ENCODE measurements at places on chromosomes 12 and 14.

DNA sequence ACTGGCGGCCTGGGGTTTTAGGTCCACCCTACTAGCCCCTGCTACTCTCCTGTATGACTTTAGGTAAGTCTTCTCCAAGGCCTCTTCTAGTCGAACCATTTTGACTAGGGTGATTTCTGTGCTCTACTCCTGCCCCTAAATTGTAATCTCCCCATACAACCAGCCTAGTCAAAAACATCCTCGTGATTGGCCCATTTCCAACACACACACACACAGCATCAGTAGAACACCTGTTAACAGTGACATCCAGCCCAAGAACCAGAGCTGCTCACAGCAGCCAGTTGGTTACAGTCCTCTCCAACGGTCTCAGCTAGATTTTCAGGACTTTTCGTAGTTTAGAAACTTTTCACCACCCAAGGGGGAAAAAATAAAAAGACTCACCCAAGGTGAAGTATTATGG, 30.9 kb downstream of the NT5DC3 start:
- no peak for DNase-seq
- H3K4me1 ChIP-seq, result no peaks in the 10 kb centered on the region
- no peak overlapping the region for H3K4me3 ChIP-seq
- no peaks in the 10 kb centered on the region for H3K27me3 ChIP-seq
- H3K36me3 ChIP-seq, result peaks cover 11% of the 10 kb centered on the region

DNA sequence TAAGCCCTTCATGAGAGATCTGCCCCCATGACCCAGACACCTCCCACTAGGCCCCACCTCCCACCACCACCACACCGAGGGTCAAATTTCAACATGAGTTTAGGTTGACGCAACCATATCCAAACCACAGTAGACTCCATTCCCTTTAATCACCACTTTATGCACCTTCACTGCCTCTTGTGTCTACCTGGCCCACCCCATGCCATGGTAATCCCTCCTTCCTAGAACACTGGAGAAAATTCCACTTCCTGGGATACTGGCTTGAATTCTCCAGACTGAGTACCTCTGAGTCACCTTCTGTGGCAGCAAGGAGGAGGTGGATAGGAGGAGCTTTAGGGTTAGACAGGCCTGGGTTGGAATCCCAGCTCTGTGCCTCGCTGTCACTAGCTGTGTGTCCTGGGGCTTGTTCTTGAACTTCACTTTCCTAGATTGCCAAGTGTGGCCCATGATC, 26.1 kb upstream of the CIPC start:
- H3K4me1 ChIP-seq, result no peaks in the 10 kb centered on the region
- H3K27me3 ChIP-seq, result peaks cover 24% of the 10 kb centered on the region
- H3K4me3 ChIP-seq, result no peak overlapping the region
- no peak overlapping the region for H3K27ac ChIP-seq
- no peaks in the 10 kb centered on the region for H3K36me3 ChIP-seq

- peaks cover 40% of the 10 kb centered on the region for H3K36me3 ChIP-seq
- H3K4me1 ChIP-seq, result peaks cover 5% of the 10 kb centered on the region
- no peak for DNase-seq
- H3K27ac ChIP-seq, result no peak overlapping the region
- H3K4me3 ChIP-seq, result no peak overlapping the region
- no peaks in the 10 kb centered on the region for H3K27me3 ChIP-seq
Observed at GRCh38 chr14:92955381-92955780, 32.4 kb downstream of the CHGA start.

DNA sequence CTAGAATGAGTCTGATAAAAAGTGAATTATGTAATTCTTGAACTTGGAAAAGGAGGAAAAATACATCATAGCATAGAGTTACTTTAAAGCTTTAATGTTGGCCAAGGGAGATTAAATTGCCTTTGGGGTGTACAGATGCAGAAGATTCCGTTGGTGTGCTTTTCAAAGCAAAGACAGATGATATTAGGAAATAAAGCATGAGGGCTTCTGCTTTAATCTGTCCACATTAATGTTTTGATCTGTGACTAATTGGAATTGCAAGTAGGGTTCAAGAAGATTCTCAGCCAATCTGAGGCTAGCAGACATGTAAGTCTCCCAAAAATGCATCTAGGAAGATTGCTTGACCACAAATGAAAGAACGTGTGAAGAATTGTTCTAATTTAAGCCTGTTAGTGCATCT, 35.2 kb downstream of the LGR5 start:
- no peaks in the 10 kb centered on the region for H3K4me1 ChIP-seq
- peaks cover 36% of the 10 kb centered on the region for H3K27me3 ChIP-seq
- no peak for DNase-seq

DNA sequence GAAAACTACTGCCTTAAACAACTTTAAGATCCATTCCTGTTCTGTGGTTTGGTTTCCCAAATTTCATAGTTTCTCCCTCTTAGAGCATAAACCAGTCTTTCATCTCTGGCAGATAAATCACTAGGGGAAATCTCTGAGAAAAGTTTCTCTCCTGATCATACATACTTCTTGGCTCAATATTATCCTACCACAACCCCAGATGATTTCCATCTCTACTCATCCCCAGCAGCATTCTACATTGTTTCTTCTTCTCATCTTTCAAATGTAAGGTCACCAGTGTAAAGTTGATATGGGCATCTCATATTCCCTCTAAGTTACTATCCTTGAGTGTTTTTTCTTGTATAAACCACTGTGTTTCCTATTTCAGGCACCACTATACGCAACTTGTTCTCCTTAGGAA, 45.9 kb upstream of the PLEKHG7 start:
- DNase-seq, result no peak
- H3K36me3 ChIP-seq, result peaks cover 3% of the 10 kb centered on the region
- no peaks in the 10 kb centered on the region for H3K4me1 ChIP-seq
- no peak overlapping the region for H3K27ac ChIP-seq

- H3K36me3 ChIP-seq, result peaks cover 31% of the 10 kb centered on the region
- H3K27ac ChIP-seq, result peak overlapping the region; percentile 98
- H3K4me3 ChIP-seq, result peak overlapping the region; percentile 92
- no peaks in the 10 kb centered on the region for H3K27me3 ChIP-seq
- peaks cover 57% of the 10 kb centered on the region for H3K4me1 ChIP-seq
- no peak for DNase-seq
Observed at GRCh38 chr14:89618330-89618708, 201.3 kb upstream of the FOXN3 start.

- H3K27ac ChIP-seq, result no peak overlapping the region
- H3K4me3 ChIP-seq, result no peak overlapping the region
- peaks cover 63% of the 10 kb centered on the region for H3K27me3 ChIP-seq
- H3K36me3 ChIP-seq, result no peaks in the 10 kb centered on the region
- no peaks in the 10 kb centered on the region for H3K4me1 ChIP-seq
Observed at GRCh38 chr12:52370926-52371608, 3.8 kb upstream of the KRT85 start.

GRCh38 chr12:86367137-86367536, 110.9 kb upstream of the MGAT4C start:
- H3K27ac ChIP-seq, result no peak overlapping the region
- DNase-seq, result no peak
- no peak overlapping the region for H3K4me3 ChIP-seq
- no peaks in the 10 kb centered on the region for H3K36me3 ChIP-seq
- H3K4me1 ChIP-seq, result no peaks in the 10 kb centered on the region

GRCh38 chr14:88318406-88318805, 4.7 kb downstream of the KCNK10 start:
- H3K36me3 ChIP-seq, result no peaks in the 10 kb centered on the region
- peaks cover 4% of the 10 kb centered on the region for H3K4me1 ChIP-seq
- no peak for DNase-seq
- no peak overlapping the region for H3K4me3 ChIP-seq
- H3K27ac ChIP-seq, result no peak overlapping the region
- peaks cover 13% of the 10 kb centered on the region for H3K27me3 ChIP-seq

DNA sequence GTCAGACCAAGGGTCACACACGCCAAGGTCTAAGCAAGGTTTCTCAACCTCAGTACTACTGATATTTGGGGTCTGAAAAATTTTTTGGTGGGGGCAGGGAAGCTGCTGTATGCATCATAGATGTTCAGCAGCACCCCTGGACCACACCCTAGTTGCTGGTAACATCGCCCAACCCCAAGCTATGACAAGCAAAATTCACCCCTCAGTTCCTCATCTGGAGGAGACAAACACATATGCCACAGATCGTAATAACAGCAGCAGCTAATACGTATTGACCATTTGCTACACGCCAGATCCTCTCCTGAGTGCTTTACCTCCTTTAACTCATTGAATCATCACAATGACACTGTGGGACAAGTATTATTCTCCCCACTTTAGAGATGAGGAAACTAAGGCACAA, 46.4 kb downstream of the ACTN1 start:
- DNase-seq, result no peak
- peaks cover 24% of the 10 kb centered on the region for H3K27me3 ChIP-seq
- no peaks in the 10 kb centered on the region for H3K4me1 ChIP-seq
- no peaks in the 10 kb centered on the region for H3K36me3 ChIP-seq

DNA sequence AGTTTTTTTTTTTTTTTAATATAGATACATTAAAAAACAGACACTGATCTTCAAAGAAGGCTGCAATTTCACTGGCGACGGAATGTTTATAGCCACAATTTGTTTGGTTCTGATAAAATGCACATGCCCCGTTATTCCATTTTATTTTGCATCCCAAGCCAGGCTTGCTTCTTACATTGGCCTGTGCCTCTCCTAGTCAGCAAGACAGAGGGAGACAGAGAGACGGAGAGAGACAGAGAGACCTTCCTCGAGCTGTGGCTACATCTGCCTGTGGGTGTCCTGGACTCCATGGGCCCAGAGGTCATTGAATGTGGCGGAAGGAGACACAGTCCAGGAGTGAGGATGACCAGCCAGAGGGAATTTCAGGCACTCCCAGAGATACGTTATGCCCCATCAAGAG, 926.6 kb downstream of the VRK1 start:
- no peaks in the 10 kb centered on the region for H3K36me3 ChIP-seq
- peak overlapping the region; percentile 76 for H3K4me3 ChIP-seq
- H3K27me3 ChIP-seq, result no peaks in the 10 kb centered on the region
- H3K27ac ChIP-seq, result peak overlapping the region; percentile 93
- peaks cover 73% of the 10 kb centered on the region for H3K4me1 ChIP-seq

GRCh38 chr12:52267266-52267665, 7.2 kb upstream of the KRT86 start:
- H3K4me1 ChIP-seq, result no peaks in the 10 kb centered on the region
- no peak overlapping the region for H3K4me3 ChIP-seq
- no peak overlapping the region for H3K27ac ChIP-seq
- no peak for DNase-seq
- H3K36me3 ChIP-seq, result no peaks in the 10 kb centered on the region
- peaks cover 46% of the 10 kb centered on the region for H3K27me3 ChIP-seq

DNA sequence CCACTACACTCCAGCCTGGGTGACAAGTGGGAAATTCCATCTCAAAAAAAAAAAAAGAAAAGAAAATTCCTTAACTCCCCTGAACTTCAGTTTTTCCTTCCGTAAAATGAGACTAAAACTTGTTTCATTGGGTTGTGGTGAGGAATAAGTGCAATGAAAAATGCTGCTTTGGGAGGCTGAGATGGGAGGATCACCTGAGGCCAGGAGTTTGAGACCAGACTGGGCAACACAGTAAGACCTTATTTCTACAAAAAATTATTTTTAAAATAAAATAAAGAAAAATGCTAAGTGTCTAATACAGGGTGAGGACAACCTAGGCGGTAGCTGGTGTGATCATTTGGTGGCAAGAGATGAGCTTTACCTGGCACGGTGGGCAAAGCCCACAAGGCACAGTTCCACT, 6.9 kb downstream of the SMAGP start:
- peaks cover 23% of the 10 kb centered on the region for H3K4me1 ChIP-seq
- H3K4me3 ChIP-seq, result no peak overlapping the region
- no peaks in the 10 kb centered on the region for H3K27me3 ChIP-seq
- H3K27ac ChIP-seq, result no peak overlapping the region
- H3K36me3 ChIP-seq, result no peaks in the 10 kb centered on the region
- no peak for DNase-seq

DNA sequence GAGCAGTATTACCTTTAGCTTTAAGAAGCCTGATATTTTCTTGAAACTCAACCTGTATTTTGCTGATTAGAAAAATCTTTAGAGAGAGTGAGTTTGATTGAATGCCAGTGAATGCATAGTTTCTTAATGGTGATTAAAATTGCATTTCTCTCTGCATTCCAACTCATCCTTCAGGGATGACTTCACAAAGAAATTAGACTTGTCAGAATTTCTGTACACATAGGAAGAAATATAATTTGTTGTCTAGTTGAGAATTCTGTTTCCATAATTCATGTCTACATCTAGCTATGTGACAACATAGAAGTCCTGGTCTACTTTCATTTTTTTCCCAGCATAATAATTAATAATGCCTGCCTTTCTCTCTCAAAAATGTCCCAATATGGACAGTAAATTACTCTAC, 136.6 kb downstream of the OTOGL start:
- H3K36me3 ChIP-seq, result no peaks in the 10 kb centered on the region
- H3K4me3 ChIP-seq, result no peak overlapping the region
- no peaks in the 10 kb centered on the region for H3K4me1 ChIP-seq
- H3K27ac ChIP-seq, result no peak overlapping the region
- DNase-seq, result no peak
- H3K27me3 ChIP-seq, result no peaks in the 10 kb centered on the region

DNA sequence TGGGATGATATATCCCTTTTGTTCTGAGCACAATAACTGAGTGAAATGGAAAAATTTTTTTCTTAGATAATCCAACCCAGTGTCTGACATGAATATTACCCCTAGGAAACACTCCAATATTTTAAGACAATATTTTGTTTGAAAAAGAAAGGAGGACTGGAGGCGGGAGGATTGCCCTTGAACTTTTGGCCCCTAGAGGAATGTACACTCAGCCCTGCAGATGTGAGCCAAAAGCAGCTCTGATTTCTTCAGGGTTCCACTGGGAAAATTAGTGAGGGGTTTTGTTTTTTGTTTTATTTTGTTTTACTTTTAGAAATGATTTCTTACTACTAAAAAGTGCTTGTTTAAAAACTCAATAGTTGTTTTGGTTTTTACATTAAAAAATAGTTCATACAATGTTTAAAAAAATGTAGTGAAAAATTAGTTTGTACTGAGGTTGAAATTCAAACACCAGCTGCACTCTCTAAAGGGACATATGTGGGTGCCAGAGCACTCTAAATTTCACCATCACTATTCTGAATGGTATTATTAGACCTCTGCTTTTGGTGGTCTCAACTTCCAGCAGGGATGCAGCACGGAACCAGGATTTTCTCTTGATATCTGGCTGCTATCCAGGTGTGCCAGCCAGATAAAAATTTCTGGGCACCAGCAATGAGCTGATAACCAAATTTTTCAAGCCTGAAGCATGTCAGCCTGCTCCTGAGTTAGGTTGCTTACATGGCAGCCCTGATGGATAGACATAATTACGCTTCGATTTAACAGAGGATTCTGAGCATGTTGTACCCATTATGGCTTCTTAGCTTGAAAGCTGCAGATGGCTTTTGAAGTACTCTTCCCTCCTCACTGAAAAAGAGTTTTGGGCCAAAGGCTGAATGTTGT, 141.9 kb downstream of the ANO6 start:
- no peaks in the 10 kb centered on the region for H3K27me3 ChIP-seq
- peaks cover 14% of the 10 kb centered on the region for H3K36me3 ChIP-seq
- no peak overlapping the region for H3K4me3 ChIP-seq
- peaks cover 12% of the 10 kb centered on the region for H3K4me1 ChIP-seq
- DNase-seq, result no peak

DNA sequence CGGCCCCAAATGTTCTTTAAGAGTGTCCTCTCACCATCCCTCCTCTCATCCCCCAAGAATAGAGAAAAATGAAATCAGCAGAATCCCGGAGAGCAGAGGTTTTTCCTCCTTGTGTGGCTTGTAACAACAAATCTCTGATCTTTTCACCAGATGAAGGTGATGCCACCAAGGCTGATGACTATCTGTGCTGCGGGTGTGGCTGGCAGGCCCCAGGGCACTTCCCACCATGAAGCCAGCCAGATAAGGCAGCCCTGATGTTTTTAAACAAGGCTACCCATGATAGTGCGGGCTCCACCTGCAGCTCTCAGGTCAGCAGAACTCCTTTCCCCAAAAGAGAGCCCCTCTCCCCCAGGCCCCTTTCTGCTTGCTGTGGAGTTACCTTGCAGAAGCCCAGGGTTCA, 58.0 kb upstream of the PARP11 start:
- H3K4me1 ChIP-seq, result peaks cover 9% of the 10 kb centered on the region
- peaks cover 77% of the 10 kb centered on the region for H3K27me3 ChIP-seq
- no peak for DNase-seq
- no peak overlapping the region for H3K4me3 ChIP-seq
- no peaks in the 10 kb centered on the region for H3K36me3 ChIP-seq
- no peak overlapping the region for H3K27ac ChIP-seq
